CD8-positive, alpha-beta T cell (primary cell): ENCODE measurements at places on chromosomes 13 and 19. TPM values are rescaled to one million over a fixed set of nuclear protein-coding genes. Genes with fewer than 3 reads are reported as not detected.
A peak's percentile ranks its signal among the peaks of the same experiment; 100 is the strongest.

GRCh38 chr19:47417107-47417745 is 2.1 kb downstream of the MEIS3 start:
- no peak for DNase-seq

The SLC7A10 gene
- not detected for total RNA-seq

DNA sequence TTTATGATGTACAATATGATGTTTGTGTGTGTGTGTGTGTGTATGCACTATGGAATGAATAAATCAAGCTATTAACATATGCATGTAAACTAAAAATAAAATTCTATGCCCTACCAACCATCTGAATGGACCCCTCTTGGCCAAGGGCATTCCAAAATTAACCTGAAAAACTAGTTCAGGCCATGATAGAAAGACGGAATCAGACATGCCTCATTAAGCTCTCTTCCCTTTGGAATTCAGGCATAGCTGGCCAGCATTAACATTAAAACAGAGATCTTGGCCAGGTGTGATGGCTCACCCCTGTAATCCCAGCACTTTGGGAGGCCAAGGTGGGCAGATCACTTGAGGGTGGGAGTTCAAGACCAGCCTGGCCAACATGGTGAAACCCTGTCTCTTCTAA is 18.3 kb upstream of the SLC1A6 start:
- no peak for DNase-seq

The SSC5D gene
- total RNA-seq = 0.36 TPM

GRCh38 chr13:49314344-49314882 is 66.7 kb downstream of the CDADC1 start:
- DNase-seq = no peak

- no peak for DNase-seq
These were observed 84.0 kb upstream of the PRR20A start for GRCh38 chr13:57056601-57057180.

DNA sequence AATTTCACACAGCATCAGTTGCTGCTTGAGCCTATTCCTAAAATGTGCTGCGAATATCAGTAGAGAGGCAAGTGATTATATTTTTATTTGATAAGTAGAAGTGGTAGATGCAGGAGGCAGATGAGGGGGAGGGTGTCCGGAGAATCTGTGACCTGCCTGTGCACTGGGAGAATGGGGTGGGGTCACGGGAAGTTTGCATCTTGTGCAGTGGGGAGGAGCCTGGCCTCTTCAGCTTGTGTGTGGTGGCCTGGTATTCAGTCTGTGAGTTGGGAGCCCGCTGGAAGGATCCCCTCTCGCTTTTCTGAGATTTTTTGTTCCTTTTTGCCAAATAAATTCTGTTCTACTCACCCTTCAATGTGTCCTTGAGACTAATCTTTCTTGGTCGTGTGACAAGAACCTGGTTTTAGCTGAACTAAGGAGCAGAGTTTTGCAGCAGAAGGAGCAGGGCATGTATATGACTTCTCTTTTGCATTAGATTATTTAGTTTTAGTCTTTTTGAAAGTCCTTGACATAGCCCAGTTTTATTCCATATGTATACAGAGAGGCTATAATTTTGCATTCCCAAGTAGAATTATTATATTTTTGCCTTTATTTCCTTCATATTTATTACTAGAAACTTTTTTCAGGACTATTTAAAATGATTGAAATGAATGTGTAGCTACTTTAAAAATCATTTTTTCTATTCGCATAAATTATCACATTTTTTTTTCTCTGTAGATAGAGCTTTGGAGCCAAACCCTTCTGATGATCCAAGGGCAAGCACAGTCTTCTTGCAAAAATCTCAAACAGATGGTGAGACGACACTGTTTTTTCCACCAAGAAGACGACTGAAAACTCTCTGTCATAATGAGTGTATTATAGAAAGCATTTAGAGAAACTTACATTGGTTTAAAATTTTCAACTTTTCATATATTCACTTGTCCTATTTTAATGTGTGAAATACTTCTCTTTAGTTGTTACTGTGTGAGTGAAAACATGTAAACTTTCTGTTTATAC is 1257.2 kb downstream of the UQCRFS1 start:
- no peak for DNase-seq

DNA sequence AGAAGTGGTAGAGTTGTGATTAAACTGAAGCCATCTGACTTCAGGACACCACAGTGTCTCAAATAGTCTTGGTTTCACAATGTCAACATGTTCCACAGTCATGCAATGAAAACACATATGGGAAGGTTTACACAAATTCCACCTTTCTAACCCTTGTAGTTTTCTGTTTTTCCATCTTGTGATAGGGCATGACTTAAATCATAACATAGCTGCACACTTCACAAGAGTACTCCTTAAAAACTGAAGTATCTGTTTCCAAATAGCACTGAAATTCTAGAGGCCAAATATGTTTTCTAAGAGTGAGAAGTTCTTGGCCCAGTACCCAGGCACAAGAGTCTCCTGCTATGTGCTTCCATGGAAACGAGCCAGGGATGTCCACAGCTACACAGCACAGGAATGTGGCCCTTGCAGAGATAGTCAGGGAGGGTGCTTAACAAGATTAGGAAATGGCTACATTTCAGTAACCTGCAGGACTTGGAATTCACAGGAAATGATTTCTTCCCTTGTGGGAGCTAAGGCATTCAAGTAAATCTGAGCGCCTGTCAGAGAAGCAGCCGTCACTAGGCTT is 269.1 kb downstream of the NDFIP2 start:
- no peak for DNase-seq

DNA sequence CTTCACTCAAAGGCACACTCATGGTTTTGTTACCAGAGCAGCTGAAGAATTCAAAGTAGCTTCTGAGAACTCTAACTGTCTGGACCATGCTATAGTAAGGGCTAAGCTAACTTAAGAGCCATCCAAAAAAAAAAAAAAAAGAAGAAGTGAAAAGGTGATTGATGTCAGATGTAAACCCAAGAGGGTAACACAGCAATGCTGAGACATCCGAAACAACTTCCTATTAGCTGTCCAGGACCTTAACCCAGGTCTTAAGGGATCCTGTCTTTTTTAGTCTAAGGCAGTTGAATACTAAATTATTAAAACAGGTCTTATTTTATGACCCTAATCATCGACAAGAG is 11.2 kb upstream of the RAB20 start:
- DNase-seq = no peak

DNA sequence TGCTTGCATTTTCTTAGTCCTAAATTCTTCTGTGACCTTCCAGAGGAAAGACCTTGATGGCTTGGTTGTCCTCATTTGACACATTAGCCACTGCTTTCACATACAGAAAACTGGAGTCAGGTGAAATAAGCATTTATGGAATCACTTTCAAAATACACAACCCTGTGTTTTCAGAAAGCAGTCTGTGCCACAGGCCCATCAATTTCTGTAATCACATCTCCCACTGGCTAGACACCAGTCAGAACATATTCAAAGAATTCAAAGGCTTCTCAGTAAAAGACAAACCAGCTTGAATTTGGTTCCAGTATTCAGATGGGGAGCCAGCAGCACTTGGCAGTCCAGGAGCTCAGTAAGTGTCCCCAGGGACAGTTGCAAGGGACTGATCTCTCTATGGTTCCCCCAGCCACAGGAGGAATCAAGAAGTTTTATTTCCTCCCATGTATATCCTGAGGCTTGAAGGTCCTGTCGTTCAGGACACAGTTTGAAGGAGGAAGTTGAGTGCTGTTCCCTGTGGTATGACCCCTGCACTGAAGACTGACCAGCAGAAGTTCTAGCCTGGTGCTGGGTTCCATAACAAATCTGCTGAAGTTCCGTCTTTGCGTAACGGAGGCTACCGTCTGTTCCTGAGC is 214.3 kb downstream of the FOXO1 start:
- DNase-seq = no peak

- no peak for DNase-seq
These were observed 111.6 kb downstream of the GGACT start for GRCh38 chr13:100476963-100477362.

GRCh38 chr19:48081106-48081505 is 29.5 kb downstream of the PLA2G4C start:
- no peak for DNase-seq

DNA sequence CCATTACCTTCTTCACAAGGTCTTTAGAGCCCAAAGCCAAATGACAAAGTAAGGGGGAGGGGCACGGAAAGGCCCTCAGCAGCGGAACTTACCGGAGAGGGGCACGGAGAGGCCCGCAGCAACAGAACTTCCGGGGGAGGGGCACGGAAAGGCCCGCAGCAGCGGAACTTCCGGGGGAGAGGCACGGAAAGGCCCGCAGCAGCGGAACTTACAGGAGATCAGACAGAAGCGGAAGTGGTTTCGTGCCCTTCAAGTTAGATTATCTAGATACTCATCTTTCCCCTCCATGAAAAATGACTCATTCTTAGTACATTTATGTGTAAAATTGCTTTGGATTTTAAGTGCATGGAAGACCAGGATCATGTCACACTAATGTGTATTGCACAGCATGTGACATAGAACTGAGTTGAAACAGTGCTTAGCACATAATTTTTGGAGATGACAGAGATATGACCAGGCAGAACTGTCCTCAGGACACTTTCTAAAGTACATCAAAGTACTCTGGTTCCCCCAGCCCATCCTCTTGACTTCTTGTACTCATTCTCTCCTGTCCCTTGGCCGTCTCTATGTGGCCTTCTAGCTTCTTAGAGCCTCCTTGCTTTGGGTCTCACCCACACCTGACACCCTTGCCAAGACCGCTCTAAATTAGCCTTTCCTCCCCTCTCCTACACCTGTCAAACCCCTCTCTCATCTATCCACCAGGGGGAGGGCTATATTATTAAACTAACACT is 25.7 kb upstream of the TPTE2 start:
- peak; percentile 65 for DNase-seq

DNA sequence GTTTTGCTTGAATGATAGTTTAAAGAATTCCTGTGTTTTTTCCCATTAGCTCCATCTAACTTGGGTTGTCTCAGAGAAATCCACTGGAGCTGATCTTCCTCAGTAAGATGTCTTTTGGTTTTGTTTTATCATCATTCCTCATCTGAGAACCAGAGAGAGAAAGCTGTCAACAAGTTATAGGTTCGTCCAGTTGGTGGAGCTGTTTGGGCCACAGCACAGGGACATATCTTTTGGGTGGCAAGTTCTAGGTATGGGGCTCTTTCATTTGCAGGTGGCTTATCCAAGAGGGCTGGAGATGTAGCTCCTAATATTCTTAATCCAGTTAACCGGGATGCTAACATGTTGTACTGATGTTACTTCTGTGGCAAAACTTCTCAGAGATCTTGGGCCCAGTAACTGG is 174.2 kb downstream of the KCNRG start:
- DNase-seq = no peak

DNA sequence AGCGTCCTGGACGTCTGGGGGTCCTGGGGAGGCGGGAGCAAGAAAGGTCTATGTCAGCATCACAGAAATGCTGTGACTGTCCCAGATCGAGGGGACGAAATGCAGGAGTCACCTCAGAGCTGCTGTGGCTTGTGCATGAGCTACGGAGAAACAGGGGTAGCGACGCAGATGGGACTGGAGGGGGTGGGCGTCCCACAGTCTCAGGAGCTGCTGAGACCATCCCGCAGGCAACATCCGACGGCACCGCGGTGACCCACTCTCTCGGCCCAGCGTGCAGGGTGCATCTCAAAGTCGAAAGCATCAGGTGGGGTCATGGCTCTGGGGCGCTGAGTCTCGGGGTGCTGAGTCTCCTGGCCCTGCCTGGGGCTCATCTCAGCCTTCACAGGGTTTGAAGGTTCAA is 37.4 kb upstream of the C13orf46 start:
- no peak for DNase-seq

- DNase-seq = peak; percentile 98
These were observed at the start of gene GPR108 for GRCh38 chr19:6737284-6737872. Gene GPR108, minus strand, starts transcription at chr19:6737580. Its CDS starts 4 bp downstream, at chr19:6737576.
